ENCODE measurements at places on chromosomes 11 and 22.
A peak's percentile ranks its signal among the peaks of the same experiment; 100 is the strongest.

GRCh38 chr11:62715150-62716130 is 8.0 kb downstream of the GNG3 start:
- DNase-seq: no peak

- DNase-seq: no peak
Observed at GRCh38 chr22:20656902-20657836, 116.7 kb upstream of the SERPIND1 start.

GRCh38 chr11:119478711-119479285 is 55.8 kb upstream of the THY1 start:
- no peak for DNase-seq

DNA sequence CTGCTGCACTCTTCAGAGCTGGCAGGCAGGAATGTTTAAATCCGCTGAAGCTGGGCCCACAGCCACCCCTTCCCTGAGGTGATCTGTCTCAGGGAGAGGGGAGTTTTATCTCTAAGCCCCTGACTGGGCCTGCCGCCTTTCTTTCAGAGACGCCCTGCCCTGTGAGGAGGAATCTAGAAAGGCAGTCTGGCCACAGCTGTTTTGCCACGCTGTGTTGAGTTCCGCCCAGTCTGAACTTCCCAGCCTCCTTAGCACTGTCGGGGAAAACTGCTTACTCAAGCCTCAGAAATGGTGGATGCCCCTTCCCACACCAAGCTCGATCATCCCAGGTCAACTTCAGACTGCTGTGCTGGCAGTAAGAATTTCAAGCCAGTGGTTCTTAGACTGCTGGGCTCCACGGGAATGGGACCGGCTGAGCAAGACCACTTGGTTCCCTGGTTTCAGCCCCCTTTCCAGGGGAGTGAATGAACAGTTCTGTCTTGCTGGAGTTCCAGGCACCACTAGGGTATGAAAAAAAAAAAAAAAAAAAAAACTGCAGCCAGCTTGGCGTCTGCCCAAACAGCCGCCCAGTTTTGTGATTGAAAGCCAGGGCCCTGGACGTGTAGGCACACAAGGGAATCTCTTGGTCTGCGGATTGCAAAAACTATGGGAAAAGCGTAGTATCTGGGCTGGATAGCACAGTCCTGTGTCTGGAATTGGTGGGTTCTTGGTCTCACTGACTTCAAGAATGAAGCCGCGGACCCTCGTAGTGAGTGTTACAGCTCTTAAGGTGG is 127.4 kb downstream of the SPON1 start:
- peak; percentile 42 for DNase-seq

Data from stomach (tissue), 19 donors.